ENCODE measurements at places on chromosomes 5 and 9.

- H3K4me3 ChIP-seq, result no peak overlapping the region
- peaks cover 2% of the 10 kb centered on the region for H3K27me3 ChIP-seq
- no peak overlapping the region for H3K27ac ChIP-seq
- H3K36me3 ChIP-seq, result no peaks in the 10 kb centered on the region
Observed at GRCh38 chr9:27756418-27756817, 183.1 kb upstream of the C9orf72 start.

- H3K4me3 ChIP-seq, result no peak overlapping the region
- no peaks in the 10 kb centered on the region for H3K27me3 ChIP-seq
- H3K36me3 ChIP-seq, result no peaks in the 10 kb centered on the region
- H3K27ac ChIP-seq, result no peak overlapping the region
- no peak for DNase-seq
Observed at GRCh38 chr5:126052120-126052519, 371.1 kb upstream of the GRAMD2B start.

DNA sequence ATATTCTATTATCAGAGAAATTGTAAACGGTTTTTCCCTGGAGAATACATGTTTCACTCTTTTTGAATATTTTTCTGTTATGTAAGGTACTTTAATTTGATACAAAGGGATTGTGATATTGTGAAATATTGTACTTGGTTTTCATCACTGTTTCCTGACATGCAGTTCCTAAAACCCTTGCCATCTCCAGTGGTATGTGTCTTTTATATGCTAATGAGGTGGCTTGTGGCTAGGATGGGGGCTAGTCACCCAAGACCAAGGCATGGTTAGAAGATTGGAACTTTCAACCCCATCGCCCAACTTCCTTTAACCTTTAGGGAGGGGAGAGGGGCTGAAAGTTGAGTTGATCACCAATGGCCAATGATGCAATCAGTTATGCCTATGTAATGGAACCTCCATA, 160.6 kb downstream of the TAF11L14 start:
- H3K4me3 ChIP-seq, result no peak overlapping the region
- no peaks in the 10 kb centered on the region for H3K4me1 ChIP-seq
- no peak for DNase-seq
- no peaks in the 10 kb centered on the region for H3K36me3 ChIP-seq
- no peak overlapping the region for H3K27ac ChIP-seq

GRCh38 chr9:727767-728166, 113.7 kb upstream of the DMRT1 start:
- peaks cover 2% of the 10 kb centered on the region for H3K27me3 ChIP-seq
- H3K4me1 ChIP-seq, result no peaks in the 10 kb centered on the region
- H3K4me3 ChIP-seq, result no peak overlapping the region
- H3K27ac ChIP-seq, result no peak overlapping the region
- H3K36me3 ChIP-seq, result no peaks in the 10 kb centered on the region

DNA sequence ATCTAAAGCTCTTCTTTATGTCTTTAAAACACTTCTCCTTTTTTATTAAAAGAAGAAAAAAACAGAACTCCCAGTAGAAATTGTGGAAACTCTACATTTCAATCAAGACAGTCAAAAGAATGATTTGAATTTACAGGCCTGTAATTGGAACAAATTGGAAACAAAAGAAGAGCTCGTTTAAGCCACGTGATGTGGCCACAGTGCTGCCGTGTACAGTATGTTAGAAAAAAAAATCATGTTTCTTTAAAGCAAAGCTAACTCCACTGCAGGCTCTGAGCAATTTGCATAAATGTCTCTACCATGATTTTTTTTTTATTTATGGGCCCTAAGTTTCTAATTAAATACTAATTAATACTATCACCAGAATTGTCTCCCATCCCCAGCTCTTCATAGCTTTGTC, 325.6 kb downstream of the ZSWIM6 start:
- no peak overlapping the region for H3K27ac ChIP-seq
- no peak overlapping the region for H3K4me3 ChIP-seq
- DNase-seq, result no peak
- peaks cover 6% of the 10 kb centered on the region for H3K27me3 ChIP-seq
- no peaks in the 10 kb centered on the region for H3K4me1 ChIP-seq

GRCh38 chr5:117236941-117237340, 662.3 kb upstream of the SEMA6A start:
- H3K4me3 ChIP-seq, result no peak overlapping the region
- H3K36me3 ChIP-seq, result no peaks in the 10 kb centered on the region
- no peak overlapping the region for H3K27ac ChIP-seq
- H3K27me3 ChIP-seq, result no peaks in the 10 kb centered on the region
- DNase-seq, result no peak

DNA sequence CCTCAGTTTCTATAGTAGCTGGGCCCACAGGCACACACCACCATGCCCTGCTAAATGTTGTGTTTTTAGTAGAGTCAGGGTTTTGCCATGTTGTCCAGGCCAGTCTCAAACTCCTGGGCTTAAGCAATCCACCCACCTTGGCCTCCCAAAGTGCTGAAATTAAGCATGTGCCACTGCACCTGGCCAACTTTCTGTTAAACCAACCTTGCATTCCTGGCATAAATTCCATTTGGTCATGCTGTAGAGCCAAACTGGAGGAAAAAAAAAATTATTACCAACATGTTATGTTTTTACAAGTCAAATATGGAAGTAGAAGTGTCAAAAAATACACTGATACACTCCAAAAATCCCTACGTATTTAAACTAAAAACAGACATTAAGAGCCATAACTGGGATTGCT, 54.1 kb downstream of the ERMP1 start:
- H3K4me1 ChIP-seq, result no peaks in the 10 kb centered on the region
- no peak overlapping the region for H3K4me3 ChIP-seq
- H3K36me3 ChIP-seq, result peaks cover 82% of the 10 kb centered on the region
- no peak overlapping the region for H3K27ac ChIP-seq
- DNase-seq, result no peak

DNA sequence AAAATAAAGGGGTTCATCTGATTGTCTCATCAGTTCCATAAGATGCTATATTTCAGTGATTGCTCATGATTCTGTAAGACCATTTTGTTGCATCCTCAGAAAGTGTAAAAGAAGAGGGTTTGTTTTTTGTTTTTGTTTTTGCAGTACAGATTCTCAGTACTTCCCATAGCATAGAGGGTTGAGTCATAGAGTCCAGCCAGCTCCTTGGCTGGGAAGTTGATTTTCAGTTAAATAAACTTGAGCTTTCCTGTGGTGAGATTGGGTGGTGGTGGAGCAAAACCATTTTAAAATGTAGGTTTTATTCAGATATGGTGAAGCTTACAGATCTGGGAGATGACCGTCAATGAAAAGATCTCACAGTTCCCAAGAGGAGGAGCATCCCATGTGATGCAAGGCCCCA, 48.2 kb downstream of the DAPK1 start:
- no peaks in the 10 kb centered on the region for H3K4me1 ChIP-seq
- H3K27me3 ChIP-seq, result peaks cover 4% of the 10 kb centered on the region
- no peak for DNase-seq
- H3K36me3 ChIP-seq, result no peaks in the 10 kb centered on the region

- H3K4me1 ChIP-seq, result peaks cover 35% of the 10 kb centered on the region
- no peaks in the 10 kb centered on the region for H3K27me3 ChIP-seq
- peaks cover 19% of the 10 kb centered on the region for H3K36me3 ChIP-seq
- H3K4me3 ChIP-seq, result peak overlapping the region; percentile 37
Observed at GRCh38 chr9:91245431-91246313, 116.0 kb downstream of the AUH start.

DNA sequence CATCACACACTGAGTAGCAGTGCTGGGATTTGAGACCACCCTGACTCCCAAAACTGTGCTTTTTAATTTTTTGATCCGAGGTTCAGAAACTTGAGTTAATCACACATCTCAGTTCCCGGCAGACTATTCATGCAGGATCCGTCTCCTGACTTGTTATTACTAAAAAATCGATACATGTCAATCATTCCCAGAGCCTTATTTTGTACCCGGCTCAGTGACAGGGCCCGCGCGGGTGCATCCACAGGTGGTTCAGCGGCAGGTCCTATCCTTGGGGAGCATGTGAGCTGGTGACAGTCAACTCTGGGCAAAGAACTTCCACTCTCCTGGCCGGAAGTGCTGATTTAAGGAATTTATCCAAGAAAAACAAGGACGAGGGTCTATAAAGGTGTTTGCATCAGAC, 95.9 kb upstream of the MVB12B start:
- H3K36me3 ChIP-seq, result no peaks in the 10 kb centered on the region
- peaks cover 3% of the 10 kb centered on the region for H3K4me1 ChIP-seq
- no peak overlapping the region for H3K4me3 ChIP-seq
- H3K27me3 ChIP-seq, result peaks cover 13% of the 10 kb centered on the region
- H3K27ac ChIP-seq, result no peak overlapping the region

- no peak overlapping the region for H3K27ac ChIP-seq
- H3K36me3 ChIP-seq, result no peaks in the 10 kb centered on the region
- H3K4me1 ChIP-seq, result peaks cover 7% of the 10 kb centered on the region
- no peaks in the 10 kb centered on the region for H3K27me3 ChIP-seq
- no peak for DNase-seq
Observed at GRCh38 chr9:121972501-121972981, 120.6 kb downstream of the TTLL11 start.

GRCh38 chr5:36279054-36279698, 22.5 kb downstream of the RANBP3L start:
- H3K27ac ChIP-seq, result no peak overlapping the region
- no peaks in the 10 kb centered on the region for H3K36me3 ChIP-seq

Measured in activated CD4-positive, alpha-beta T cell treated with anti-CD3 and anti-CD28 coated beads, Interleukin-2, amount 10 ng/mL, durations not matched to agents 24 days and 14 days (primary cell).